OCI-M1 (cell line): ENCODE measurements at places on chromosomes 5 and 9.

GRCh38 chr5:33341351-33341750 lies 99.4 kb upstream of the TARS1 start:
- no peak for DNase-seq

GRCh38 chr5:89866410-89866809 lies 543.1 kb downstream of the CETN3 start:
- no peak for DNase-seq

- peak; percentile 95 for DNase-seq
These were observed 261.2 kb upstream of the ANKRD55 start for GRCh38 chr5:56494300-56494731.

DNA sequence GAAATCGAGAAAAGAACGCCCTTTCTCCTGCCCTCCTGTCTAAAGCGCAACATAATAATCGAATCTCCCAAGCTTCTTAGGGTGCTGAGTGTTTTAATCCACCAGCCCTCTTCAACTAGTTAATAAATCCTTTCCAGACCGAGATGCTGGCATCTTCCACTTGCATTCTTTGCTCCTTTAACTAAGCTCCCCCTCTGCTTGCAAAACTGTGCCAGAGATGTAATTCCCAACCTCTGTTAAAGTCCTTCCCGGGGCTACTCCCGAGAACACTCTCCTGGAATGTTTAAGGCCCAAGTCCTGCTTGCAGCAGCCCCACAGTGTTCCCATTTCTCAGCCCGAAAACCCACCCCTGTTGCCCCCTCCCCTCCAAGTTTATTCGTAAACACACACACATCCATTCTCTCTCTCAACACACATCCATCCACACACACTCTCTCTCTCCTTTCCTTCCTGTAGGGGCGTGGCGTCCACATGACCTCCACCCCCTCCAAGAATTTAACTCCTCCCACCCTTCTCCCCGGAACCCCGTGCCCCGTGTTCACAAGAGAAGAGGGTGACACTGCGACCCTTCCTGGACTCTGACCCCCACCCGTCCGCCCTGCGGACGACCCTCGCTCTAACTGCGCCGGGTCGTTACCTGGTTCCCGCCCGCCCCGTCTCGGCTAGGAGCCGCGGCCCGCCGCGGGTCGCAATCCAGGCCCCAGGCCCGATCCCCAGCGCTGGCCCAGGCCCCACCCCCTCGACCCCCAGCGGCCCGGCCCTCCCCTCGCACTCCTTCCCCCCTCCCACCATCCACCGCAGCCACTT lies 7.0 kb upstream of the MGAT1 start:
- DNase-seq: peak; percentile 94

- no peak for DNase-seq
These were observed 1105.4 kb upstream of the DMAC1 start for GRCh38 chr9:8904771-8905515.

- DNase-seq: peak; percentile 64
These were observed 172.7 kb upstream of the RIOK2 start for GRCh38 chr5:97355775-97356174.

GRCh38 chr9:135478829-135479468 lies 633 bp upstream of the PPP1R26 start:
- DNase-seq: peak; percentile 62

DNA sequence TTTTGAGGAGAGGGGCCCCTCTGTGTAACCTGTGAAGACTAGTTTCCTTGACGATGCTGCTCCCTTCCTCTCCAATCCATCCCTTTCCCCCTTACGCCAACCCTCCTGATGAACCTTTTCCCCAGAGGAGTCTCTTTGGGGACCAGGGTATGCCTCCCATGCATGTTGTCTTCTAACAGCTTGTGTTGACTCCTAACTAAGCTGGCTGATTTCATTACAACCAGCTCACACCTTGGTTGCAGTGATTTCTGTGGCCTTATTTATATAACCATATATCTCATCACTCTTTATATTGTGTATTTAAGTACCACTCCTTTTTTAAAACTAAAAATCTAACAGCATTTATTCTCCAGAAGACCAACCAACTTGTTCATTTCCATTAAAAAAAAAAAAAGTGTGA lies 42.5 kb downstream of the SFXN1 start:
- DNase-seq: no peak
